A549 (cell line): ENCODE measurements at places on chromosomes 6 and 20. TPM values are rescaled to one million over a fixed set of nuclear protein-coding genes. Genes with fewer than 3 reads are reported as not detected.

- no peak for DNase-seq
These were observed 110.9 kb downstream of the JAG1 start for GRCh38 chr20:10562899-10563298.

GRCh38 chr6:111521497-111522270 lies 38.7 kb upstream of the REV3L start:
- no peak for DNase-seq

The PTPRT gene
- not detected in 3 replicates for polyA plus RNA-seq

The CYB5R4 gene
- polyA plus RNA-seq, result 16.3 to 21.3 TPM (median 18.6 TPM) in 3 replicates

The PBOV1 gene
- polyA plus RNA-seq, result not detected in 3 replicates

The SMPD2 gene
- polyA plus RNA-seq, result 10.0 to 10.7 TPM (median 10.6 TPM) in 3 replicates

The GRIK2 gene
- polyA plus RNA-seq, result 0.51 to 0.65 TPM (median 0.55 TPM) in 3 replicates

DNA sequence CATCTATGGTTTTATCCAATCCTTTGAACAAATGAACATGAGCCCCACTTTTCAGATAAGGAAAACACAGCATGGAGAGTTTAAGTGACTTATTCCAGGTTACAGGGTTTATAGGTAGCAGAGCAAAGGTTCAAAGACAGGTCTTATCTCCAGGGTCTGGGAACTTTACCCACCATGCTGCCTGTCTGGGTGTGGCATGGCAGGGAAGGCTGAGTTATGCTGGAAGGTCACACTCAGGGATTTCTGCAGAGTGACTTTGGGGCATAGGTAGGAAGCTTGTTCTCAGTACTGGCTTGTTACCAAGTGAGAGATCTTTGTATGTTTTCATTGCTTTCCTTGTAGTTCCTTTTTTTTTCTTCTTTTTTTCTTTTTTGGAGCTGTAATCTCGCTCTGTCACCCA lies 1.8 kb downstream of the ZNF831 start:
- no peak for DNase-seq
